Activated CD8-positive, alpha-beta memory T cell treated with anti-CD3 and anti-CD28 coated beads for 48 hours (primary cell): ENCODE measurements at places on chromosomes 13 and 19.

DNA sequence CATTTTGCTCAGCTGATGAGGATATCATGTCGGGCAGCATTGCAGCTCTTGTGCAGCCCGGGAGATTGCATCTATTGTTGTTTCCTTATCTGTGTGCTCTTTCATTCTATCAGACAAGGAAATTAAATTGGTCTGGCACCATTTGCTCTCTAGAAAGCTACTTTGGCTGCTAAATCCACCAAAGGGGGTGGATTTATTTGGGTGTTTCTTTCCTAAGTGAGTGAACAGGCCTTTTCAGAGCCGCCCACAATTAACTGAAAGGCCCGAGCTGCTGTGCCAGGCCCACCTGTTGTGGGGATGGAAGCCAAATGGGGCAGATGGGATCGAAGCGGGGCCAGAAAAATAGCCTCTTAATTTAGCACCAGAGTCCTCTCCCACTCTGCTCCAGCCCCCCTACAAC, 99.4 kb downstream of the DNAJC15 start:
- DNase-seq: no peak

- no peak for DNase-seq
Measured at GRCh38 chr13:39036212-39036611, 1.7 kb downstream of the PROSER1 start.

- DNase-seq: no peak
Measured at GRCh38 chr13:34216256-34216655, 398.3 kb downstream of the RFC3 start.

- DNase-seq: no peak
Measured at GRCh38 chr13:114130131-114130836, 2.1 kb downstream of the RASA3 start.
